Pons (tissue), 1 donor: ENCODE measurements at places on chromosomes 6 and 20.

GRCh38 chr20:43925801-43926200 lies 11.1 kb downstream of the TOX2 start:
- DNase-seq: no peak

DNA sequence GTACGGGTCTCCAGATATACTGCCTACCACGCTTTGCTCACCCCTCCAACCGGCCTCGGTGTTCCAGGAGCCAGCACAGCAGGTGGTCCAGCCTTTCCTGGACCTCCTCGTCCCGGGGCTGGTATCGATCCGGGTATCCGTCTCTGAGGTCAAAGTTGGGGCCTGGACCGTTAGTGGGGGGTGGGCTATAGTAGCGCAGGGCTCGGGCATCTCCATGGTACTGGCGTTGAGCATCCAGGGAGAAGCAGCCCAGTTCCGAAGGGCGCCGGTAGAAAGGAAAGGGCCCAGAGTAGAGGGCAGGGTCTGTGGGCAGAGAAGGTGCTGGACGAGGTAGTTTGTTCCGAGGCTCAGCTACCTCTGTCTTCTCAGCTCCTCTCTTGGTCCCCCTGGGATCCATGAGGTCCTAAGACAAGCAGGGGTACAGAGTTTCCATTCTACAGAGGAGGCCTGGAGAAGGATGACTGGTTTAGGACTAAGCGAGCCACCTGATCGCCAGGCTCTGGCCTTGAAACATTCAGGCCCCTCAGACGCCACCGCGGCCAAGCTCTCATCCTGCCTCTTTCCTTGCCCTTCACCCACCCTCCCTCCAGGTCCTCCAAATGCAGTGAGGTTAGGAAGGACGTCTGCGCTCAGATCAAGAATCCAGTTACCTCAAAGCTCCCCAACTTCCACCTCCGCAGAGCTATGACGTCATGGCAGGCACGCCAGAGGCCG lies 502 bp downstream of the DXO start:
- no peak for DNase-seq

GRCh38 chr6:27157459-27158315 lies 89.8 kb upstream of the PRSS16 start:
- peak; percentile 75 for DNase-seq

DNA sequence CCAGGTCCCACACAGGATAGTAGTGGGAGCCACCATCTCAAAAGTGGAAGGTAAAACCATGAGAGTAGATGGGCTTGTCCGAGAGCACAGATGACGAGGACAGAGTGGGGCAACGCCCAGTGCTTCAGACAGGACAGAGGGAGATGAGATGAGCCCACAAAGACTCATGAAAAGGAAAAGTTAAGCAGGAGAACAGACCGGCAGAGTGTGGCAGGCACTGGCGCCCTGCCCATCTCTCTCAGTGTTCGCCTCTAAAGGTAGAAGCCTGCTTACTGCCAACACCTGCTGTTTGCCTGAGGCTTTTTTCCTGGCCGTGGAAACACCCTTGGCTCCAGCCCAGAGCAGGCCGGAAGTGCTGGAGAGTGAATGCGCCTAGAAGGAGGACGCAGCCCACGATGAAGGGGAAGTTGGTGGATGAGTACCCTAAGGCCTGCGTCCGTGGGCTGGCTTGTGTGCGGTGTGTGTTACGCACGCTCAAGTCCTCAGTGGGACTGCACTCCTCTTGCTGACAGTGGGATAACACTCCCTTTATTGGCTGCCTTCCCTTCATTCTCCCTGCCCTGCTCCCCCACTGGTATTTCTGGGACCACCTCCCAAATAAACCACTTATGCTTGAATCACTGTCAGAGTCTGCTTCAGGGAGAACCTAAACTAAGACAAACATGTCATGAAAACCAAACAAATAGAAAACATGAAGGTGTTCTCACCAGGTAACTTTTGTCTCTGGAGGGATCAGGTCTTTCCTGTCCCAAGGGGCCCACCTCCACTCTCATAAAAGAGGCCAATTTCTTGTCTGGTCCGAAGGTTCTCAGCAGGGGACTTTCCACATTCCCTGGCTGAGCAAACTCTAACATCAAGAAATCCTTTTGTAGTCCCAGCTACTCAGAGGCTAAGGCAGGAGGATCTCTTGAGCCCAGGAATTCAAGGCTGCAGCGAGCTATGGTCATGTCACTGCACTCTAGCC lies 9.1 kb upstream of the FOXP4 start:
- no peak for DNase-seq

DNA sequence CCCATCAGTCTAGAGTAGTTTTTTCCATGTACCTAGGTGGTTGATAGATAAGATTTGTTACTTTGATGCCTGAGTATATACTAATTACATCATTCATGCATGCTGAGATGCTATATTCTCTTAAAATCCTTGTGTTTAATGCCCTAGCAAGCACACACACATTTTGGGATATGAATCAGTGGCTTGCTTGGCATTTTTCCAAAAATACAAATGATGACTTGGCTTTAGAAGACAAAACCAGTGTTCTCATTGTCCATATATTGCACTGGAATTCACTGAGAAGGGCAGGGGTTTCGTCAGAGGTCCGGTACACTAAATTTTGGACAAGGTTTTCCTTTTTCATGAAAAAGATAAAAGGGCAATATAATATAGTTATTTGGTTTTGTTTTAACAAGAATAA lies 24.9 kb downstream of the GTPBP2 start:
- no peak for DNase-seq

GRCh38 chr20:57398231-57398821 lies 7.1 kb downstream of the RBM38 start:
- no peak for DNase-seq

- DNase-seq: peak; percentile 90
These were observed 23.7 kb downstream of the HLA-A start for GRCh38 chr6:29965873-29966601.

DNA sequence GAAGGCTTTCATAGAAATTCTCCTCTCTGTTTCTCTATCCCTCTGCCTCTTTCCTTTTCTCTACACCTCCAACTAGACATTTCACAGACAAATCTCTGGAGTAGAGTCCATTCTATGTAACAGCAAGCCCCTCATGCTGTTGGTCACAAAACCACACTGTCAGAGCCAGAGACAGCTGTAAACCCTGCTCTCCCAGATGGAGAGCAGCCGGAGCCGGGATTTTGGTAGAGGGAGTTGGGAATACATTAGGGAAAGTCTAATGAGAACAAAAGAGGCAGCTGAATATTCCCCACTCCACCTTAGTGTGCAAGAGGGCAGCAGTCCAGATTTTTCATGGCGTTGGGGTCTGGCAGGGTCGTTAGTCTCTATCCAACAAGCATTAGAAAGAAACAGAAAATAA lies 68.3 kb upstream of the EDN1 start:
- no peak for DNase-seq

- peak; percentile 67 for DNase-seq
These were observed 94.9 kb upstream of the CEP85L start for GRCh38 chr6:118746145-118746824.

DNA sequence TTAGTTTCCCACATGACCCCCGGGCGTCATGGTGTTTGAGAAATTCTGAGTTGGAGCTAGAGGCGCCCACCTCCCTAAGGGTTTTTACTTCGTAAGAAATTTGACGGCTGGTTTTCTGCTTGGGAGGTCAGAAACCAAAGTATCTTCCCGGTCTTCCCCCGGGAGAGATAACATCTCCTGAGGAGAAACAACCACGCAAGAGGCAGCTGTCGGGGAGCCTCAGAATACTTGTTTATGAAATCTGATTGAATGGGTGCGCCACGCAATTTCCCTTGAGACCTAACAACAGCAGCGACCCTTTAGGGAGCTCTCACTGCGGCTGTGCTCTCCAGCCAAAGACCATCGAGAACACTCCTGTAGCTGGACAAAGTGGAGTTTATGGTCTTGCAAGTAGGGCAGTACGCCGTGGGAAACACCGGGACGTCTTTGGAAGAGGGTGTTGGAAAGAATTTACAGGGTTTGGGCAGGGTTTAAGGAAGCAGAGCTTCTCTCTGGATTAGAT lies 608 bp upstream of the EIF2S2 start:
- DNase-seq: peak; percentile 46

GRCh38 chr20:33609504-33609903 lies 52.6 kb upstream of the C20orf144 start:
- DNase-seq: no peak
